ENCODE measurements at places on chromosomes 6 and 20.

- DNase-seq = peak; percentile 64
These were observed 698 bp downstream of the FAM210B start for GRCh38 chr20:56359212-56360132.

DNA sequence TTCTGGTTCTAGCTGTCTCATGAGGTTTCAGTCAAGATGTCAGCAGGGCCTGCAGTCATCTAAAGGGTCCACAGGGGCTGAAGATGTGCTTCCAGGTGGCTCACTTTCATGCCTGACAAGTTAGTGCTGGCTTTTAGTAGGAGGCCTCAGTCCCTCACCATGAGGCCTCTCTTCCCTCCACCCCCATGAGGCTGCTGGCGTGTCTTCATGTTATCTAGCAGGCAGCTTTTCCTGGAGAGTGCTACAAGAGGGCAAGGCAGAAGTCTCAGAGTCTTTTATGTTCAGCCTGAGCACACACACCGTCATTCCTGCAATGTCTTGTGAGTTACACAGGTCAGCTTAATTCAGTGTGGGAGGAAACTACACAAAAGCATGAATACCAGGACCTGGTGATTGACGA is 769.9 kb downstream of the HDGFL1 start:
- no peak for DNase-seq

GRCh38 chr6:44042261-44042988 is 84.8 kb downstream of the MRPL14 start:
- DNase-seq = no peak

GRCh38 chr20:56155625-56156024 is 92.9 kb upstream of the MC3R start:
- DNase-seq = no peak

DNA sequence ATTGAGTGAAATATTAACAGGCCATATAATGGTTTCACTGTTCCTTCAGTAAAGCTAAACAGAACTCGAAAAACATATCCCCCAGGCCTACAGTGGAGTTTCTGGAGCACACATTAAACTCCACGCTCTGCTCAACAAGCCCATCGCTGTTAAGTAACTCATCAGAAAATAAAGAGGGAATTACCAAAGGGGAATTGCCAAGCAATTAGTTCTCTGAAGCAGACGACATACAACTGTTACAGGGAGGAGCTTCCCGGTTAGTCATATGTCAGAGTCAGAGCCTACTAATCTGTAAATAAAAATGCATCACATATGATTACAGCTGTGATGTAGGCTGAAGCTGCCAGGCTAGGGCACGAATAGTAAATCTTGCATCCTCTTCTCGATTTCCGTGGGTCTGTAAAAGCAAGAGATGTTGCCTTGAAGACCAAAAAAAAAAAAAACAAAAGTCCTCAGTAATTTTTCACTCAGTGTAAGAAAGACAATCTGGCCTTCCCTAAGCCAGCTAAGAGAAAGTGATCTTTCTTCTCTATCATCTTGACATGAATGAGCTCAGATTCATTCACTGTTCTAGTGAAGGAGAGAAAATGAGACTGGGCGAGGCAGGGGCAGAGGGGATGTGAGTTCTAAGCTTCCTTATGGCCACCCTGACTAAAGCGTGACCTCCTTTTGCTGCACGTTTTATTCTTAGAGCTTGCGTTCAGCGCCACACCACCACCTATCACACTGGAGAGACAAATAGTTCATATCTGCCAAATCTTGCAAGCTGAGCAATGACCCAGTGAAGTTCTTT is 13.8 kb downstream of the ATXN1 start:
- DNase-seq = no peak

- DNase-seq = no peak
These were observed 143.8 kb downstream of the ERMARD start for GRCh38 chr6:169895000-169895759.

- DNase-seq = no peak
These were observed 16.5 kb downstream of the UQCC2 start for GRCh38 chr6:33694977-33695376.

GRCh38 chr6:138250513-138251247 is 32.4 kb upstream of the PBOV1 start:
- DNase-seq = no peak

GRCh38 chr20:16946097-16946496 is 197.9 kb downstream of the OTOR start:
- DNase-seq = no peak

DNA sequence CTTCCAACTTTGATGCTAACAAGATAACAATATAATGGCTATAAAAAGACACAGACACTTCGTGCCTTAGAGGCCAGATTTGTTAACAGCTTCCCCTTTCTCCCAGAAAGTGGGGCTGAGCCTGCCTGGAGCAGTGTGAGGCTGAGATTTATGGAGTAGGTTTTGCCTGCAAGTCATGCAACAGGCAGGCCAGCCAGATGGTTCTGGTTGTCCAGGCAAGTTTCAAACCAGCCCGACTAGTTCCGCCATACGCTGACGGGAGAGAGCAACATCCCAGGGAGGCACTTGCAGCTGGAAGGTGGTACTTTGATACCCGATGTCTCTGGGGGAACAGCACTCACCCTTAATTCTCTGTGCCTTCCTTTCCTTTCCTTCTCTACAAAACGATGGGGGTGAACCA is 81.3 kb upstream of the NAA20 start:
- no peak for DNase-seq

DNA sequence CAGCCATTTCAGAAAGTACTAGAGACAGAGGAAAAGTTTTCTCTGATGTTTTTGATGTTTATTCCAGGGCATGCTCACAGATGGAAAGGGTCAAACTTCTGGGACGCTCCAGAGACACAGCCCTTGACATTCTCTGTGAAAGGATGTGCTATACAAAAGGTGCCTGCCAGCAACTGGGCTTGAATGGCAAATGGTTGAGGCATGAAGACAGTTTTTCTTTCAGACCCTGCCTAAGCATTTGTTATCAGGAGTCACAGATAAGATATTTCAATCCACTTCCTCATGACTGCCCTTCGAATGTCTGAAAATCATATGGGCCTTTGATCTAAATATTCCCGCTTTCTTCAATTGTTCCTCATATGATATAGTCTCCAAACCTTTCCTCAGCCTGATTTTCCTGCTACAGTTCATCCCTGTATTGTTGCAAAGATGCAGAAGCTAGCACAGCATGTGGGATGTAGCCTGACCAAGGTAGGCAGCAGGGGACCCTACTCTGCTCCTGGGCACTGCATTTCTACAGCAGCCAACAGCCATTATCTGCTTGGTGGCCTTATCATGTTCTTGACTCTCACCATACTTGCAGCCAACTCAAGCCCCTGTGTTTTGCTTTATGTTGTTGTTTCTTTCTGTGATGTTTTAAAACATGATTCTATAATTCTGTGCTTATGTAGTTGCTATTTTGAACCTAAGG is 14.6 kb upstream of the TXLNB start:
- no peak for DNase-seq

DNA sequence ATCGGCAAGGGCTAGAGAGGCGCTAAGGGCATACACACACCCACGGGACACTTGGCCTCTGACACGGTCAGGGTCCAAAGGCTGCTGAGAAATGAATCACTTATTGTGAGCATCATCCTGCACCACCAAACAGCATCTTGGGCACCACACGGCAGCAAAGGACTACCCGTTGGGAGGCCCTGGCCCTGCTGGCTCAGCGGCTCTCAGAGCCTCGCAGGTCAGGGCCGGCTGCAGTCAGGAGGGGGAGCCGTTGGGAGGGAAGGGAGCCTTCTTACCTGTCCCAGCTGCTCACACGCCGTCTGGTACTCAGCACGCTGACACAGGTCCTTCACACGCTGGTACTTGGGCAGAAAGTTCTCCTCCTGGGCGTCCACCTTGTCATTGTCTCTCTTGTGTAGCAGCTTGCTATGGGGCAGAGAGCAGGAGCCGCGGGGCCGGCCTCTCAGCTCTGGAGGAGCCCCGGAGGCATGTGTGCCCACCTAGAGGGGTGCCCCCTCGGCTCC is 109.0 kb downstream of the SULF2 start:
- no peak for DNase-seq
